ENCODE measurements at places on chromosomes 11 and 22. TPM values are rescaled to one million over a fixed set of nuclear protein-coding genes. Genes with fewer than 3 reads are reported as not detected.

VWCE gene
- 20.6 TPM for total RNA-seq

AGBL2 gene
- total RNA-seq, result 4.3 TPM

CD248 gene
- total RNA-seq, result 1.5 TPM

KRTAP5-1 gene
- not detected for total RNA-seq

EXPH5 gene
- 3.1 TPM for total RNA-seq

C11orf21 gene
- total RNA-seq, result not detected

DCDC1 gene
- 0.22 TPM for total RNA-seq

KCNE3 gene
- 4.9 TPM for total RNA-seq

IGLL1 gene
- not detected for total RNA-seq

GRCh38 chr22:37225481-37225880 is 13.2 kb upstream of the SSTR3 start:
- H3K4me1 ChIP-seq, result no peaks in the 10 kb centered on the region
- H3K27me3 ChIP-seq, result no peaks in the 10 kb centered on the region
- no peak overlapping the region for H3K4me3 ChIP-seq
- DNase-seq, result no peak

DNA sequence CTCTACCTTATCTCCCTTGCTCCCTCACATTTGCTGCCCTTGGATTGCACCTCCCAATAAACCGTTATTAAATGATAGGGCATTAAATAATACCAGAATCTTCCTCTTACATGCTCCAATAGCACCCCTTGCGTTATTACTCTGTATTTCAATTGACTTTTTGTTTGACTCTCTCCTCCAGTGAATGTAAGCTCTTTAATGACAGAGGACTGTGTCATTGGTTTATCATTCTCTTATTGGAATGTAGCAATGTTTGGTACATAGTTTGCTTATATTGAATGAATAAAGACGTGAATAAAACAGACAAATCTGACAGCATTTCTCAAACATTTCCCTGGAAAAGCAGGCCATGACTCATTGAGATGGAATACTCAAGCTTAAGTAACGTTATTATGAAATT is 8.7 kb upstream of the MPEG1 start:
- H3K4me1 ChIP-seq, result no peaks in the 10 kb centered on the region
- no peaks in the 10 kb centered on the region for H3K36me3 ChIP-seq
- H3K4me3 ChIP-seq, result no peak overlapping the region
- H3K27ac ChIP-seq, result no peak overlapping the region
- DNase-seq, result no peak

DNA sequence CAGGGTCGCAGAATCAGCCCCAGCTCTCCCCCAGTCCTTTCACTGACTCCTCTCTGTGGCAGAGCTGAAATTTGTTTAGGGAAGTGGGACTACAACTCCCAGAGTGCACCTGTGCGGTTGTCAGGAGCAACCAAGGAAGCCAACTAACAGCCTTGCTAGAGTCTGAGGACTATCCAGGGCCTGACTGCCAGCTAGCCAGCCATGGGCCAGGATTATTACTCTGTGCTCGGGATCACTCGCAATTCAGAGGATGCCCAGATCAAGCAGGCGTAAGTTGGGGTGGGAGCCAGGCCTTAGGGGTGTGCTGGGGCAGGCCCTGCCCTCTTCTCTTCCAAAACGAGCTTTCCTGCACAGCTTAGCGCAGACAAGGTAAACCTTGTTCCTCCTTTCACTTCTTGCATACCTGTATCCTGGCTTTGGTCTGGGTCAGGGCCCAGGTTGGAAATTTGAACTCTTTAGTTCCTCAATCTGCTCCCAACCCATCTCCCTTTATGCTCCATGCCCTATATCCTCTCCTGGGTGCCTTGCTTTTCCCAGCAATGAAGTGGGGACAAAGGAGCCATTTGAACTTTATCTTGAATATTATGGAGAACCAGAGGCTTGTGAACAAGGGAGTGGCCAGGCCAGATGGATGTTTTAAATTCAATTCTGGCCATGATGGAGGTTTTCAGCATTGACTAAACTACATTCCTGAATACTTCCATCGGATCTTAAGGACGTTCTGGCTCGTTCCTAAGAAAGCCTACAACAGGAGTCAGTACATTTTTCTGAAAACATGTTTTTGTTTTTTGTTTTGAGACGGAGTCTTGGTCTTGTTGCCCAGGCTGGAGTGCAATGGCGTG is at the start of gene DNAJB13:
TSS of gene DNAJB13 (plus strand) at position 158 of the 842 bp plus-strand sequence. CDS start at position 202, 44 bp downstream.
- peak; percentile 79 for DNase-seq
- H3K4me3 ChIP-seq, result no peak within 1 kb of the TSS
- H3K27ac ChIP-seq, result no peak within 1 kb of the TSS
- no peaks in the 10 kb centered on the region for H3K27me3 ChIP-seq
- H3K36me3 ChIP-seq, result peaks cover 12% of the 10 kb centered on the region
- no peaks in the 10 kb centered on the region for H3K4me1 ChIP-seq

GRCh38 chr11:99370549-99371216 is 349.9 kb downstream of the CNTN5 start:
- H3K4me1 ChIP-seq, result no peaks in the 10 kb centered on the region
- H3K27me3 ChIP-seq, result no peaks in the 10 kb centered on the region
- H3K27ac ChIP-seq, result no peak overlapping the region
- peak; percentile 45 for DNase-seq

DNA sequence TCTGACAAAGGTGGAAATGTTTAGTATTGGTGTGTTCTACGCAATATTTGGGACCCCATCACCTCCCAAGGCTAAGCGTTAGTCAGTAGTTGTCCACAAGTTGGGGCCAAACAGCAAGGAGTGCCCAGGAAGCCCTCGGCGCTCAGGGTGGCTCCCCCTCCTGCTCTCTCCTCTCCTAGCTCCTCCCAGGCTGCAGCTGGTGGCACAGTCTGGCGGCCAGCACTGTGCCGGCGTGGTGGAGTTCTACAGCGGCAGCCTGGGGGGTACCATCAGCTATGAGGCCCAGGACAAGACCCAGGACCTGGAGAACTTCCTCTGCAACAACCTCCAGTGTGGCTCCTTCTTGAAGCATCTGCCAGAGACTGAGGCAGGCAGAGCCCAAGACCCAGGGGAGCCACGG is 16.8 kb downstream of the CD5 start:
- no peak overlapping the region for H3K27ac ChIP-seq
- no peak overlapping the region for H3K4me3 ChIP-seq
- no peaks in the 10 kb centered on the region for H3K27me3 ChIP-seq
- no peaks in the 10 kb centered on the region for H3K36me3 ChIP-seq
- DNase-seq, result no peak
- H3K4me1 ChIP-seq, result no peaks in the 10 kb centered on the region

- peaks cover 13% of the 10 kb centered on the region for H3K36me3 ChIP-seq
- peaks cover 4% of the 10 kb centered on the region for H3K4me1 ChIP-seq
- no peak for DNase-seq
- H3K27ac ChIP-seq, result no peak overlapping the region
- no peak overlapping the region for H3K4me3 ChIP-seq
- no peaks in the 10 kb centered on the region for H3K27me3 ChIP-seq
Observed at GRCh38 chr22:42565956-42566355, 12.2 kb downstream of the SERHL2 start.

DNA sequence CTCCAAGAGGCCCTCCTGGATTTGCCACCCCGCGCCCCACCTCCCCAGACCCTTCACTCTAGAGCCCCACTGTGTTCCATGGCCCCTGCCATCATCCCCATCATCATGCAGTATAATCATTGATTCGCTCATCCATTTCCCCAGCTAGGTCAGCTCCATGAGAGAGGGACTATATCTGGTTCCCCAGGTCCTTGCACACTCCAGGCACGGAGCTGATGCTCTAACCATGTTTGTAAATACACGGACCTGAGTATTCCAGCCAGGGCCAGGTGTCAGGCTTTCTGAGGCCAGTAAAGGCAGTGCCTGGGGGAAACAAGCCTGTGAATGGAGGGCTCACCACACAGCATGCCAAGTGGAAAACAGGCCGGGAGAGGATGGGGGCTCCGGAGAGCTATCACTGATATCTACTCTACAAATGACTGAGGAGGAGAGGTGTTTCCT is 27.1 kb upstream of the OAF start:
- H3K27me3 ChIP-seq, result peaks cover 8% of the 10 kb centered on the region
- no peak overlapping the region for H3K4me3 ChIP-seq
- no peak overlapping the region for H3K27ac ChIP-seq
- H3K4me1 ChIP-seq, result no peaks in the 10 kb centered on the region
- no peaks in the 10 kb centered on the region for H3K36me3 ChIP-seq
- DNase-seq, result no peak

DNA sequence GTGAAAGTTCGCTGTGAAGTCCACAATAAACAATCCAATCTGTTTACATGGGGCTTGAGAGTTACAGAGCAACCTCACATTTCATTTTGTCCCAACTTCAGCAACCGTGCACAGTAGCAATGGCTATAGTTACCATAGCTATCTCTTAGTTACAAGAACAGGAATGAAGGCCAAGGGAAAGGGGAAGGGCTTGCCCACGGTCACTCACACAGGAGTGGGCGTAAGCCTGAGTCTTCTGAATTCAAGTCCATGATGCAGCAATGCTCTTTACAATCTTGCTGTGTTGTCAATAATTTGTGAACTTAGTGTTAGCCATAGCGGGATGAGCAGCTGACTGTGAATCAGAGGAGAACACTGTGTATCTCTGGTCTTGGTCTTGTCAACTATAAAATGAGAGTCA is 102.9 kb downstream of the ADAMTS15 start:
- H3K27ac ChIP-seq, result no peak overlapping the region
- DNase-seq, result no peak
- no peak overlapping the region for H3K4me3 ChIP-seq
- H3K27me3 ChIP-seq, result no peaks in the 10 kb centered on the region

DNA sequence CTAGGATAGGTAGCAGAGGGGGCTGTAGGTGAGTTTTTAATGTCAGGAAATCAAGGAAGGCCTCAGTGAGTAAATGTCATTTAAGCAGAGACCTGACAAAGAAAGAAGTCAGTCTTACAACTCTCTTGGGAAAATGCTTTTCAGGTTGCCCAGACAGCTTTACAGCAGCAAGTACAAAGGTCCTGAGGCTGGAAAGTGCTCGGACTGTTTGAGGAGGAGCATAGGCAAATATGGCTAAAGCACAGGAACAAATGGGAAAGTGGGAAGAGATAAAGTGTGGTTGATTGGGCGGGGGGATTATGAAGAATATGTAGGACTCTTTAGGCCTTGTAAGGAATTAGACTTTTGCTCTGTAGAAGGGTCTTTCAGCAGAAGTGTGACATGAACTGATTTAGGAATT is 125.4 kb downstream of the ARHGAP42 start:
- no peak overlapping the region for H3K4me3 ChIP-seq
- H3K27ac ChIP-seq, result no peak overlapping the region
- peaks cover 3% of the 10 kb centered on the region for H3K4me1 ChIP-seq
- no peak for DNase-seq
- H3K36me3 ChIP-seq, result peaks cover 5% of the 10 kb centered on the region

DNA sequence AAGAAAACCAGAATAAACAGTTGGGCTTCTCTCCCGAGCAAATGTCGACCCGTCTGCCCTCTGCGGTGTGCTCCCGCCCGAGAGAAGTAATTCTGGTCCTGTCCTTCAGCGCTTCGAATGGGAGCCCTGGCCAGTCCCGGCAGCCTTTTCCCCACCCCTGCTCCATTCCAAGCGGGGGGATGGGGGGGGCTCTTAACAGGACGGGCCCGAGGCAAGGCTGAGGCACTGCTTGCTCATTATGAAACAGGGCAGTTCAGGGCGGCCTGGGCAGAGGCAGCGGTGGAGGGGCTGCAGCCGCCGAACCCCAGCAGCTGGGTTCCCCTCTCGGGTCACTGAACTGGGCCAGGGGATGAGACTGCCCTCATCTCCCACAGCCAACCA is 9.1 kb downstream of the BACE1-AS start:
- H3K27me3 ChIP-seq, result no peaks in the 10 kb centered on the region
- no peak overlapping the region for H3K27ac ChIP-seq
- peaks cover 7% of the 10 kb centered on the region for H3K4me1 ChIP-seq
- H3K4me3 ChIP-seq, result no peak overlapping the region

DNA sequence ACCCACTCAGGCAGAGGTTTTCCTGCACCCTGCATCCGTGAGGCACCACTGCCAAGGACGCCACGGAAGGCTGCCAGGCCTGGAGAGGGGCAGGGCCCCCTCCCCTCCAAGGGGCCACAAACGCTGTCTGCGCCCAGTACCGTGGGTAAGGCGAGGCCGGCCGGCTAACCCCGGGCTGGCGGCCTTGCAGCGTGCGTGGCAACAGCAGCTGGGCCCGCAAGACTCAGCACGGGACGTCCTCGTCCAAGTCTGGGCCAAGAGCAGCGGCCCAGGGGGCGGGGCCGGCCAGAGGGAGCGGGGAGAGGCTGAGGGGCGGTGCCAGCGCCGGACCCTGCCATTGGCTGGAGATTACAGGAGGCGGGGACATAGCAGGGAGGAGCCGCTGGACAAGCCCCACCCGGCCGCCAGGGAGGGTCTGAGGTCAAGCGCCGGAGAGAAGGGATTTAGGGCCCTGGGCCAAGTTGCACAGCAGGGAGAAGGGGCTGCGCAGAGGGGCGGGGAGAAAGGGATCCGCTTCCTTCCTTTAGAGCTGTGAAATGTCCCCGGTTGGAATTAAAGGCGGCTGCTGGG is 16.0 kb downstream of the SLC43A1 start:
- H3K4me3 ChIP-seq, result peak overlapping the region; percentile 72
- peak; percentile 99 for DNase-seq
- no peak overlapping the region for H3K27ac ChIP-seq
- peaks cover 6% of the 10 kb centered on the region for H3K4me1 ChIP-seq
- H3K27me3 ChIP-seq, result no peaks in the 10 kb centered on the region

DNA sequence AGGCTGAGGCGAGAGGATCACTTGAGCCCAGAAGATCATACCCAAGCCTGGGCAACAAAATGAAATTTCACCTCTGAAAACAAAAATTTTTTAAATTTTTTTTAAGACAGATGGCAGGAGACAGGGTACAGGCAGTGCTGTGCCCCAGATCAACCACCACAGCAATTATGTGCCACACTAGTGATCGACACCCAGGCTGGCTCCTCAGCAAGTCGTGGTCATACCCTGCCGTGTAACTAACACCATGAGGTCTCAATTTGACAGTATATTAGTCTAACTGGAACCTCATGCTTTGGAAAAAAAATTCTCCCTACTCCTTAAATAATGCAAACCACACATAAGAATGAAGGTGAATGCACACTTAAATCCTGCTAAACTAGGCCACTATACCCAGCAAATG is 8.3 kb downstream of the SF3A1 start:
- DNase-seq, result no peak
- no peak overlapping the region for H3K4me3 ChIP-seq
- H3K4me1 ChIP-seq, result no peaks in the 10 kb centered on the region

- no peaks in the 10 kb centered on the region for H3K27me3 ChIP-seq
- H3K36me3 ChIP-seq, result peaks cover 7% of the 10 kb centered on the region
- H3K4me1 ChIP-seq, result no peaks in the 10 kb centered on the region
- DNase-seq, result no peak
- H3K4me3 ChIP-seq, result no peak overlapping the region
Observed at GRCh38 chr11:60265373-60266214, 14.9 kb upstream of the MS4A4A start.

- DNase-seq, result no peak
- H3K27me3 ChIP-seq, result no peaks in the 10 kb centered on the region
- no peaks in the 10 kb centered on the region for H3K4me1 ChIP-seq
- H3K4me3 ChIP-seq, result no peak overlapping the region
- no peak overlapping the region for H3K27ac ChIP-seq
Observed at GRCh38 chr11:122207921-122208764, 92.1 kb upstream of the BLID start.

DNA sequence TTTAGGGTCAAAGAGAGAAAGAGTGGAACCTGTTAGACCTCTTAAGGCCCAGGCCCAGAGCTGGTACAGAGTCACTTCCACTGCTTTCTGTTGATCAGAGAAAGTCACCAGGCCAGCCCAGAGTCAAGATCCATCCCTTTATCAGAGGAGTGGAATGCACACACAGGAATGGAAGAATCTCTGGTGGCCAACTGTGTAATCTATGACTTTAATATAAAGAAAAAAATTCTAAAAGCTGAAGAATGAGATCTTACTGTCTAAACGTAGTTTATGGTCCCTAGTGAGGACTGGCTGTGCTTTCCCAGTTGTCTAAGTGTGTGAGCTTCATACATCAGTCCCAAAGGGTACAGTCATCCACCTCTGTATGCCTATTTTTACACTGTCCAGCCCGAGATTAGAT is 51.0 kb downstream of the PPFIBP2 start:
- no peaks in the 10 kb centered on the region for H3K27me3 ChIP-seq
- H3K4me3 ChIP-seq, result no peak overlapping the region
- H3K4me1 ChIP-seq, result peaks cover 4% of the 10 kb centered on the region
- DNase-seq, result no peak
